ENCODE measurements at places on chromosomes 5 and 9.

- no peak for DNase-seq
Measured at GRCh38 chr9:126587187-126588185, 26.2 kb upstream of the LMX1B start.

- no peak for DNase-seq
Measured at GRCh38 chr9:129430940-129431643, 189.8 kb downstream of the C9orf50 start.

DNA sequence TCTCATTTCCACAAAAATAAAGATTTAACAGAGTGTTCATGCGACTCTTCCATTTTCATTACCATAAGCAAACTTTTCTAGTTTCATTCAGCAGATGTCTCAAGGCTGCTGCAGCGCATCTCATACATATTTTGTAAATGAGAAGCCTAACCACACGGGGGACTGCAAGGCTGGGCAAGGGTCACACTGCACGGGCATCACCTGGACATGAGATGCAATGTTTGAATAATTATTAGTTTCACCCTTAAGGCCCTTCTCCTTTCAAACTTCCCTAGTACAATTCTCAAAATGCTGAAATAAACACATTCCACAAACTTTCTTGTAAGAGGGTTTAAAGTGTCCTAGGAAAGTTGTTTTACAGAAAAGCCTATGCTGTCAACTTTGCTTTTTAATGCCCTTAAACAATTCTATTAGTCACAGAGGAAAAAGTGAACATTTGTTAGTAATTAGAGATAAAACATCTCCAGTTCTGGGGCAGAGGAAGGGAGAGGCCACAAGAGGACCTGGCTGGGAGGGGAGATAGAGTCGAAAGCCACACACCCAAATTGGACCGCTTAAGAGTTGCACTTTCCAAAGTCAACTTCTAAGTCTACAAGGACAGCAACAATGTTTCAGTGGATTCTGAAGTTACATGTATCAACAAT is 1.3 kb downstream of the DENND1A start:
- DNase-seq = no peak

GRCh38 chr5:89265511-89266179 is 382.7 kb upstream of the MEF2C start:
- DNase-seq = no peak

DNA sequence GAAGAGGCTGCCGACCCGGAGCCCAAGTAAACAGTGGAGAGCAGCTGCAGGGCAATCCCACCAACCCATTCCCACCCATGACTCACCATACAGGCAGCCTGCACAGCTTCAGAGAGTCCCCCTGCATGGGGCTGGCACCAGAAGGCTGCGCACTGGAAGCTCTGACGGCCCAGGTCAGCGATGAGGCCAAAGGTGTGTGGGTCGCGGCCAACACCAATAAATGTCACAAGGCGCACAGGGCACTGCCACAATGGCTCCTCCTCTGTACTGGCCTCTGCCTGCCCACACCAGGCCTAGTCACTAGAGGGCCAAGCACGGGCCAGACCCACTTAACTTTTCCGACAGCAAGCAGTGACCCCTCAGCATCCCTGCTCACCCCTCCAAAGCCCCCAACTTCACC is 3.0 kb upstream of the SRA1 start:
- no peak for DNase-seq

GRCh38 chr9:116377179-116377798 is 223.7 kb downstream of the PAPPA start:
- DNase-seq = no peak

- DNase-seq = no peak
Measured at GRCh38 chr9:125436613-125437443, 175.2 kb downstream of the GAPVD1 start.

GRCh38 chr9:93575796-93576257 is 557 bp upstream of the PHF2 start:
- DNase-seq = peak; percentile 48

DNA sequence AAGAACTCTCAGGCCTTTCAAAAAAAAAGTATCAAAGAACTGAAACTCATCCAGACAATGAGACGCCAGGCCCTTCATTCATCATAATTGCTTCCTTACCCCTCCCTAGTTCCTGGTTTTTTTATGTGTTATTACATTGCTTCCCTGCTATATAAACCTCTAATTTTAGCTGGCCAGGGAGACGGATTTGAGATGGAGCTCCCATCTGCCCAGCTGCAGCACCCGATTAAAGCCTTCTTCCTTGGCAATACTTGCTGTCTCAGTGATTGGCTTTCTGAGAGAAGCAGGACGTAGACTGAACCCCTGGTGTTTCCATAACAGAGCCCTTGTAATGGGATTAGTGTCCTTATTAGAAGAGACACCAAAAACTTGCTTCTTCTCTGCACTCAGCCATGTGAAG is 62.4 kb downstream of the BARX1 start:
- no peak for DNase-seq

- no peak for DNase-seq
Measured at GRCh38 chr9:14441976-14442651, 128.2 kb upstream of the NFIB start.

GRCh38 chr9:121778252-121779225 is 127.1 kb downstream of the DAB2IP start:
- no peak for DNase-seq

All from stimulated activated CD4-positive, alpha-beta T cell treated with anti-CD3 and anti-CD28 coated beads, Interleukin-1b, Interleukin-23, amount 100 ng/mL, for 48 hours (primary cell).